Breast epithelium (tissue), 4 donors: ENCODE measurements at places on chromosomes 12 and 14. TPM values are rescaled to one million over a fixed set of nuclear protein-coding genes. Genes with fewer than 3 reads are reported as not detected.

- DNase-seq, result no peak
- H3K27me3 ChIP-seq, result no peaks in the 10 kb centered on the region
- H3K4me1 ChIP-seq, result no peaks in the 10 kb centered on the region
- H3K36me3 ChIP-seq, result no peaks in the 10 kb centered on the region
Measured at GRCh38 chr12:49979016-49979586, 6.4 kb downstream of the AQP6 start.

GRCh38 chr14:91380610-91381371 is 36.8 kb downstream of the CCDC88C start:
- no peak for DNase-seq
- H3K36me3 ChIP-seq, result no peaks in the 10 kb centered on the region
- H3K4me1 ChIP-seq, result no peaks in the 10 kb centered on the region
- no peak overlapping the region for H3K4me3 ChIP-seq
- no peaks in the 10 kb centered on the region for H3K27me3 ChIP-seq

GRCh38 chr14:69561893-69562292 is 12.8 kb downstream of the CCDC177 start:
- no peaks in the 10 kb centered on the region for H3K4me1 ChIP-seq
- H3K4me3 ChIP-seq, result no peak overlapping the region
- no peak overlapping the region for H3K27ac ChIP-seq
- no peak for DNase-seq
- H3K27me3 ChIP-seq, result peaks cover 24% of the 10 kb centered on the region

DNA sequence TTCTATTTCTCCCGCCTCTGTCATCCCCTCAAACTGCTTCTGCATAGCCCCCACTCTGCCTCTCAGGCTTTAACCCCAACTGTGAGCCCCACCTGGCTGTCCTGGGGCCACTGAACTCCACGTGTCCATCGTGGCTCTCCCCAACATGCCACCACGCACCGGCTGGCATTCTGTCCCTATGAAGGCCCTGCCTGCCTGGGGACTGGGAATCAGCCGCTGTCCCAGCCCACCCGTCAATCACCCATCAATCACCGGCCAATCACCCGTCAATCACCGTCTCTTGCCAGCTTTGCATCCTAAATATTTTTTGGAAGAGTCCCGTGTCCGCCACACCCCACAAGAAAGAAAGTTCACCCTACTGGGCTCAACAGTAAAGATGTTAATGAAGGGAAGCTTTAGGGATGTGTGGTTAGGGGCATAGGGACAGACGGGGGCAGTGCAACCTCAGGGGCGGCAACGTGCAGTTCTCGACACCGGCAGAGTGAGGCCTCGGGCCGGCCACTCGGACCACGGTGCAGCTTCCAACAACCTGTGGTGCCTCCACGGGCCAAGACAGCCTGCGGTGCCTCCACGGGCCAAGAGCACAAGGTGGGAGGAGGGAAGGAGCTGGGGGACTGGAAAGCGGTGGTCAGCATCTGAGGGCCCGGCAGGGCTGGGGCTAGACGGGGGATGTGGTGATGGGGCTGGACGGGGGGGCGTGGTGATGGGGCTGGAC is 85.6 kb downstream of the GALNT9 start:
- no peaks in the 10 kb centered on the region for H3K36me3 ChIP-seq
- no peak overlapping the region for H3K4me3 ChIP-seq
- no peak overlapping the region for H3K27ac ChIP-seq
- no peaks in the 10 kb centered on the region for H3K27me3 ChIP-seq
- no peaks in the 10 kb centered on the region for H3K4me1 ChIP-seq

DNA sequence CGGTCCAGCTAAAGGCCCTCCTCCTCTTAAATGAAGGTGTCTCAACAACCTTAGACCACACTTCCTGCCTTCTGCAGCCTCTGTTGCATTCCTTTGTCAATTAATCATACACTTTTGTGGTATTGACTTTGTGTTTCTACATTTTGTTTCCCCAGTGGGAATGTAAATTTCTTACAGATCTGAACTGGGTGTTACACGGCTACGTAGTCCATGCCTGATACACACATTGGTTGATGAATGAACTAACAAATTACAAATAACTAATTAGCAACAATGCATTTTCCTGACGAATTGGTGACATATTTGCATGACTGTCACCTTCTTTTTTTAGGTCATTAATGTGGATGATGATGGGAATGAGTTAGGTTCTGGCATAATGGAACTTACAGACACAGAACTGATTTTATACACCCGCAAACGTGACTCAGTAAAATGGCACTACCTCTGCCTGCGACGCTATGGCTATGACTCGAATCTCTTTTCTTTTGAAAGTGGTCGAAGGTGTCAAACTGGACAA is 15.2 kb upstream of the CCT2 start:
- H3K27me3 ChIP-seq, result no peaks in the 10 kb centered on the region
- H3K36me3 ChIP-seq, result peaks cover 10% of the 10 kb centered on the region
- H3K4me3 ChIP-seq, result no peak overlapping the region
- DNase-seq, result no peak
- no peak overlapping the region for H3K27ac ChIP-seq

GRCh38 chr12:107938446-107938845 is 163.9 kb downstream of the ASCL4 start:
- no peaks in the 10 kb centered on the region for H3K4me1 ChIP-seq
- no peak overlapping the region for H3K4me3 ChIP-seq
- no peaks in the 10 kb centered on the region for H3K36me3 ChIP-seq
- no peaks in the 10 kb centered on the region for H3K27me3 ChIP-seq
- no peak overlapping the region for H3K27ac ChIP-seq
- no peak for DNase-seq

The KCNMB4 gene
- total RNA-seq, result 1.4 TPM

The RASAL1 gene
- 1.3 TPM for total RNA-seq

The NTF3 gene
- total RNA-seq, result 0.88 TPM

The AKAP3 gene
- total RNA-seq, result 2.2 TPM

The STAC3 gene
- total RNA-seq, result 1.6 TPM

The ALDH1L2 gene
- total RNA-seq, result 6.7 TPM

The NOS1 gene
- total RNA-seq, result 0.16 TPM
